ENCODE measurements at places on chromosomes 6 and 20.

DNA sequence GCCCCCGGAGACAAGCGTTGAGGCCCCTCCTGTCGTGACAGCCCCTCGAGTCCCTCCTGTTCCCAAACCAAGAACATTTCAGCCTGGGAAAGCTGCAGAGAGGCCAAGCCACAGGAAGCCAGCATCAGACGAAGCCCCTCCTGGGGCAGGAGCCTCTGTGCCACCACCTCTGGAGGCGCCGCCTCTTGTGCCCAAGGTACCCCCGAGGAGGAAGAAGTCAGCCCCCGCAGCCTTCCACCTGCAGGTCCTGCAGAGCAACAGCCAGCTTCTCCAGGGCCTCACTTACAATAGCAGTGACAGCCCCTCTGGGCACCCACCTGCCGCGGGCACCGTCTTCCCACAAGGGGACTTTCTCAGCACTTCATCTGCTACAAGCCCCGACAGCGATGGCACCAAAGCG lies 72.4 kb downstream of the SERAC1 start:
- no peak for DNase-seq

- no peak for DNase-seq
These were observed 80.9 kb downstream of the DLL1 start for GRCh38 chr6:170210026-170210390.

DNA sequence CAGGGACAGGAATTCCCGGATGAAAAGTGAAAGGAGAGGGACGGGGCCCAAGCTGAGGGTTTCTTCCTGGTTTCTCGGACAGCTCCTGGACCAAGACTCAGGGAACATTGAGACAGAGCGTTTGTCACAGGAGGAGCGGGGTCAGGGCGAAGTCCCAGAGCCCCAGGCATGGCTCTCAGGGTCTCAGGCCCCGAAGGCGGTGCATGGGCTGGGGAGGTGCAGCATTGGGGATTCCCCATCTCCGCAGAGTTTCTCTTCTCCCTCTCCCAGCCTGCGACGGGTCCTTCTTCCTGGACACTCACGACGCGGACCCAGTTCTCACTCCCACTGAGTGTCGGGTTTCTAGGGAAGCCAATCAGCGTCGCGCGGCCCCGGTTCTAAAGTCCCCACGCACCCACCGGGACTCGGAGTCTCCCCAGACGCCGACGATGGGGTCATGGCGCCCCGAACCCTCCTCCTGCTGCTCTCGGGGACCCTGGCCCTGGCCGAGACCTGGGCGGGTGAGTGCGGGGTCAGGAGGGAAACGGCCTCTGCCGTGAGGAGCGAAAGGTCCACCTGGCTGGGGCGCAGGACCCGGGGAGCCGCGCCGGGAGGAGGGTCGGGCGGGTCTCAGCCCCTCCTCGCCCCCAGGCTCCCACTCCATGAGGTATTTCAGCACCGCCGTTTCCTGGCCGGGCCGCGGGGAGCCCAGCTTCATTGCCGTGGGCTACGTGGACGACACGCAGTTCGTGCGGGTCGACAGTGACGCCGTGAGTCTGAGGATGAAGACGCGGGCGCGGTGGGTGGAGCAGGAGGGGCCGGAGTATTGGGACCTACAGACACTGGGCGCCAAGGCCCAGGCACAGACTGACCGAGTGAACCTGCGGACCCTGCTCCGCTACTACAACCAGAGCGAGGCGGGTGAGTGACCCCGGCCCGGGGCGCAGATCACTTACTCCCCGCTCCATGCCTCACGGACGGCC lies 54.6 kb upstream of the POLR1H start:
- DNase-seq = peak; percentile 43

GRCh38 chr6:118895859-118896258 lies 1.9 kb downstream of the ASF1A start:
- DNase-seq = no peak

- DNase-seq = no peak
These were observed 191.6 kb upstream of the PRDM1 start for GRCh38 chr6:105894556-105894955.

All from small intestine (tissue), 16 donors.